Activated naive CD8-positive, alpha-beta T cell treated with anti-CD3 and anti-CD28 coated beads, Interleukin-2, amount 10 ng/mL, durations not matched to agents 7 days and 5 days (primary cell): ENCODE measurements at places on chromosomes 7 and 10. TPM values are rescaled to one million over a fixed set of nuclear protein-coding genes. Genes with fewer than 3 reads are reported as not detected.

VGF gene
- total RNA-seq: 0.14 TPM

GRCh38 chr10:7410862-7411670 lies at the start of gene SFMBT2:
Gene SFMBT2 (minus strand): TSS chr10:7411034. CDS start chr10:7381898, 29,136 bp downstream.
- H3K4me1 ChIP-seq: peaks cover 26% of the 10 kb centered on the region
- H3K36me3 ChIP-seq: peaks cover 17% of the 10 kb centered on the region
- H3K4me3 ChIP-seq: peak within 1 kb of the TSS; percentile 98
- H3K27me3 ChIP-seq: peaks cover 23% of the 10 kb centered on the region
- H3K27ac ChIP-seq: peak within 1 kb of the TSS; percentile 95

BAMBI gene
- total RNA-seq: 0.30 TPM

WDR86 gene
- 4.0 TPM for total RNA-seq

DNA sequence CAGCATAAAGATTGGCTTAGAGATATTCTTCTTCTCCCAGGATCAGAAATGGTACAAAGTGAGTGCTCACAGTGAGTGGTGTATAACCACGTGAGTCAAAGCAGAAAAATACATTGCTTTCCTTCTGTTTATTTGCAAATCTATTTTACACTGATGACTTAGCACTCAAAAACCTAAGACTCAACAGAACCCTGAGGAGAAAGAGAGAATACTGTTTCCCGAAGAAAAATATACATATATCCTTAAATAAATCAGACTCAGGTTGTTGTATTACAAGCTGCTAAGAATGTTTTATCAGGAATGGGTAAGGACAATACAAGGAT lies 48.7 kb downstream of the ODAD2 start:
- no peaks in the 10 kb centered on the region for H3K36me3 ChIP-seq
- peaks cover 3% of the 10 kb centered on the region for H3K27me3 ChIP-seq
- H3K27ac ChIP-seq: no peak overlapping the region
- no peak for DNase-seq

GRCh38 chr7:94170836-94171235 lies 166.7 kb upstream of the BET1 start:
- H3K27ac ChIP-seq: peak overlapping the region; percentile 23
- peaks cover 5% of the 10 kb centered on the region for H3K4me1 ChIP-seq
- H3K4me3 ChIP-seq: no peak overlapping the region
- DNase-seq: no peak

DNA sequence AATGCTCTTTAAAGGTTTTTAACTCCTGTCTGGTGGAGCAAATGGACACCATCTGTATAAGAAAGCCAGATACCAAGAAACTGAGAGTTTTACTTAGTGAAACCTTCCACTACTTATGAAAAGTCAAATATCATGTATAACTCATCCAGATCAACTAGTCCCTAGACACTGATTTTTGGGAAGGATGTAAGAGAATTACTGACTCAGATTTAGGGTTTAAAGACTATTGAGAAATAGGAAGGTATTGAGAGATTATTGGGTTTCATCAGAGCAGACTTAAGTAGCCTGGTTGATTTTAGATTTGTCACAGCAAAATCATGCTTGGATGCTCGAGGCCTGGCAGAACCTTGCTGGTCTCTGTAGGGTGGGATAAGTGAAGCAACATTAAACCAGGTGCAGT lies 3.1 kb downstream of the CSTF2T start:
- H3K36me3 ChIP-seq: peaks cover 37% of the 10 kb centered on the region
- H3K4me3 ChIP-seq: peak overlapping the region; percentile 35
- no peak overlapping the region for H3K27ac ChIP-seq
- no peak for DNase-seq
- H3K27me3 ChIP-seq: no peaks in the 10 kb centered on the region

- no peaks in the 10 kb centered on the region for H3K36me3 ChIP-seq
- peaks cover 7% of the 10 kb centered on the region for H3K27me3 ChIP-seq
- H3K4me1 ChIP-seq: peaks cover 2% of the 10 kb centered on the region
- no peak for DNase-seq
- H3K4me3 ChIP-seq: no peak overlapping the region
These were observed 41.8 kb upstream of the HERPUD2 start for GRCh38 chr7:35736725-35737124.

- H3K4me1 ChIP-seq: peaks cover 14% of the 10 kb centered on the region
- peaks cover 2% of the 10 kb centered on the region for H3K36me3 ChIP-seq
- no peak overlapping the region for H3K27ac ChIP-seq
- H3K27me3 ChIP-seq: no peaks in the 10 kb centered on the region
These were observed 80.4 kb downstream of the DNMBP start for GRCh38 chr10:99929360-99929759.

KAZALD1 gene
- not detected for total RNA-seq

KIF11 gene
- total RNA-seq: 55.2 TPM

- no peak overlapping the region for H3K4me3 ChIP-seq
- no peak for DNase-seq
- peaks cover 7% of the 10 kb centered on the region for H3K36me3 ChIP-seq
- H3K27me3 ChIP-seq: peaks cover 3% of the 10 kb centered on the region
- peaks cover 7% of the 10 kb centered on the region for H3K4me1 ChIP-seq
These were observed 201.9 kb upstream of the SHH start for GRCh38 chr7:156014201-156014600.

- peaks cover 10% of the 10 kb centered on the region for H3K36me3 ChIP-seq
- H3K27ac ChIP-seq: no peak overlapping the region
- H3K4me3 ChIP-seq: no peak overlapping the region
These were observed 81.1 kb downstream of the PRTFDC1 start for GRCh38 chr10:24871011-24871935.
